ENCODE measurements at places on chromosomes 6 and 20.

GRCh38 chr6:75204959-75205775 lies 686 bp downstream of the COL12A1 start:
- no peak for DNase-seq

- DNase-seq, result no peak
Measured at GRCh38 chr6:11404081-11404480, 133.5 kb upstream of the TMEM170B start.

- DNase-seq, result no peak
Measured at GRCh38 chr20:63833776-63834490, 2.9 kb upstream of the ZBTB46 start.

DNA sequence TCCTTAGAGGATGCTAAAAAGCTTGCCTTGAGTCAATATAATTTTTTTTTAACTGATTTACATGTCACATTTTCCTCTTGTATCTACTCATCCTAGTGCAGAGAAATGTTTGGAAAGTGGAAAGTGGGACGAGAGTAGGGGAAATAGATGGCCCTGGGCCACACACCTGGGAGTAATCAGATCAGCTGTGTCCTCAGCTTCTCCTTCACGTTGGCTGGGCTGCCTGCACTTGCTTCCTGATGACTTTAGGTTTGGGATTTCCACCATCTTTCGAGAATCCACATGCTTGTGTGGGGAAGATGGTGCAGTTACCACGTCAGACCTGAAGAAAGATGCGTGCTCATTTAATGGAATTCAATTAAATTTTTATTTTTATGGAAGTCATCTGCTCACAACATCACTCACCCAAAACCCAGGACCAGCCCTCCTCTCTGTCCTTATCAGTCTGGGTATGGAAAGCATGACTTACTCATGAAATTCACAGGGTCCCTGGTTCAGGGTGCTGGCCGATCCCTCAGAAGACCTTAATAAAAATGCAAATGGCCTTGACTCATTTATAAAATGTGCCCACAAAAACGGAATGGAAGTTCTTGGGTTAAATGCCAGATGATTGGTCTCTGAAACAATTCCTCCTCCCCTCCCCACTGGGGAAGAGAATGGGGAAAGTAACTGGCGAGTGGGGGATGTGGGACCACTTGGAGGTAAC lies 74.5 kb upstream of the TIAM2 start:
- no peak for DNase-seq

DNA sequence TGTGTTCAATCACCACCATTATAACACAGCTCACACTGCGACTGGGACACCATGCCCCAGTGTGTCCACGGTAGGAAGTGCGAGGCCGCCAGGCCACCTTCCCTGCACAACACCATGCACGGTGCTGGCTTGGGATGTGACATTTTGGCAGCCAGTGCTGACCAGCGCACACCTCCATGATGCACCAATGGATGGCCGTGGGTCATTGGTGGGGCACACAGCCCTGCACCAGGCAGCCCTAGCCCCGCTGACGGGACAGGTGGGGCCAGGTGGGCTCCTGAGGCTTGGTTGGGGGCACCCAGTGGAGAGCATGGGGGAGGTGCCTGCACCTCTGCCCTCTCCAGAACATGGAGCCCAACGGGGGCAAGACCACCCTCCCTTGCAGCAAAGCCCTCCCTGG lies 18.2 kb upstream of the FRMD1 start:
- DNase-seq, result no peak

DNA sequence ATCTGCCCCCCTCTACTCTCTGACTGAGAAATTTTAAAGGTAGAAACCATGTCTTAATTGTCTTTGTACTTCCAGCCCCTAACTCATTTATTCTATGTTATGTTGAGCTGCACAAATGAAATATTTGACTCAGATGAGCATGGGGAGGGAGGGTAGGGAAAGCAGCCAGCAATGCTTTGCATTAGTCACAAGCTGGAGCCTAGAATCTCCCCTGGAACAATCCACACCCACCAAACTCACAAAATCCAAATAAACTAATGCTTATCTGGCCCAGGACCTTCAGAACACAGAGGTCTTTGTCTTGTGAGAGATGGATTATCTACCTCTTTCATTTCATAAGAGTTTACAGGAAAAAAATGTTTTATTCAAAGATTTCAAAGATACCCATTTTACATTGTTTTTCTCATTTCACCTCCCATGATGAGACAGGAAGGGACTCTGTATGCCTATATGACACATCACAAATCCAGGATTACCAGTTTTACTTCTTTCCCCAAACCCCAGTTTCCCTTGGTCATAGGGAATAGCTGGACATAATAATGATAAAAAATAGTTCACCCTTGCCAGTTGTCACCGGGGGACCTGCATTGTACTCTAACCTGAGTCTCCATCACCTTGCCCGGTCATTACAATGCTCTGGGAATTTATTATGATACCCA lies 466.9 kb downstream of the KIF16B start:
- DNase-seq, result no peak

- DNase-seq, result no peak
Measured at GRCh38 chr6:117907601-117908245, 659 bp downstream of the SLC35F1 start.

DNA sequence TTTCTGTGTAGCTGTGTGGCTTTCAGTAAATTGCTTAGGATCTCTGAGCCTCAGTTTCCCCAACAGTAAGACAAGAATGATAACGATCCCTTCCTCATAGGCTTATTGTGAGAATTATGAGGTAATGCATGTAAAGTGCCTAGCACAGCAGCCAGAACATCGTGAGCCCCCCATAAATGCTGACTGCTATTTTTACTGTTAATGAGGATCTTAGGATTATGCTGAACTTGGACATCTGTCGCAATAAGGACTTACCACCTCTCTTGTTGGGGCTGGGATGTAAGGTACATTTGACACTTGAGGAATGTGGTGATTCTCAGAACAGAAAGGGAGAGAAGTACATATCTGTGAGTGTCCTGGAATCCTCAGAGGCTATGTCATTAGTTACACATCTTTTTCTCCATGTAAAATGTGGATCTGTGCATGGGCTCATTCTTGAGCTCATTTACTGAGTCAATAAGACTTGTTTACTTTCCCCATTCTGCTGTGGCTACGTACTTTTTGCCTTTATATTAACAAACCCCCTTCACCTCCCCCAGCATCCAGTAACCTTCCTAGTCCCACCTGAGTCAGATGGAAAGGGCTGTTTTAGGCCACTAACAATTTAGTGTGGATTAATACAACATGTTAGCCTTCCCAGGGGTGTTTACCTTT lies 64.4 kb upstream of the PLEKHG1 start:
- no peak for DNase-seq

GRCh38 chr6:104795363-104795762 lies 64.4 kb downstream of the HACE1 start:
- no peak for DNase-seq

- DNase-seq, result no peak
Measured at GRCh38 chr6:16206595-16207037, 31.8 kb upstream of the GMPR start.

GRCh38 chr20:1817577-1818211 lies 77.5 kb upstream of the SIRPA start:
- no peak for DNase-seq

DNA sequence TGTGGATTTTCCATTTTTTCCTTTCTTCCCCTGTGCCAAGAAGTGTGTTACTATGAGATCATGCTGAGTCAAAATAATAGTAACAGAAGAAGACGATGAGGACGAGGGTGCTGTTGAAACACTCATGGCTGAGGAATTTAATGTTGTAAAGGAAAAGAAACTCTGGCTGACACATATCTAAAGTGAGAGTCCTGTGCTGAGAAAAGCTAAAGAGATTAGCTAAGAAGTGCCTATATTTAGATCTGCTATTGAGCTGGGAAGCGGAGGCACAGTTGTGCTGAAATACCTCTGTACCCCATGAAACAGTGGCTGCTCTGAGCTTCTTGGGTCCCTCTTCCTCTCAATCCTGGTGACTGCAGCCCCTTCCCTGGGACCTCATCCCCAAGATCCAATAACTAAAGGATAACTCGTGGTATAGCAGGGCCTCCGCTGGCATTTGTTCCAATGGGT lies 1.1 kb upstream of the SYTL3 start:
- DNase-seq, result no peak

DNA sequence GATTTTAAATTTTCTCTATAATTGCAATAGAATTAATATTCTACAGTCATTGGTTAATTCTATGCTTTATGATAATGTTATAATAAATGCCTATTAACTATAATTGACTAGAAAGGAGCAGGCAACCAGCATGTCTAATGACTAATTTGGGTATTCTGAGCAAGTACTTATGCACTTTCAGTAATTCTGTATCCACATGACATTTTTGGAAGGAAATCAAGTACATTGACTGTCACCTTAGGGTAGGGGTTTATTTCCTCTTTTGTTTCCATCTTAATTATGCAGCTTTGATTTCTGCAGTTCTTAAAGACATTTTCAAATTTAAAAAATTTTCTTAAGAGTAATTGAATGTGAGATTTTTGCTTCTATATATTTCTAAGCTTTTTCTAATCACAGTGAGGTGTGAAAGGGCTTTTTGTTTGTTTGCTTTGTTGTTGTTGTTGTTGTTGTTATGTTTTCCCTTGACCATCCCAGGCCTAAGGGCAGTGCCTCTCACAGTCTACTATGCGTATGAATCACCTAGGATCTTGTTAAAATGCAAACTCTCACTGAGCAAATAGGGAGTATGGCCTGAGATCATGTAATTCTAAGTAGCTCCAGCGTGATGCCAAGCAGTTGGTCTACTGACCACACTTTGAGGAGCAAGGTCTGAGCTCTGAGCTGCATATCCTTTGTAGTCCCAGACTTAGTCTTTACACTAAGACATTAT lies 467.1 kb upstream of the RNF217 start:
- DNase-seq, result no peak
